ENCODE measurements at places on chromosomes 12 and 14. TPM values are rescaled to one million over a fixed set of nuclear protein-coding genes. Genes with fewer than 3 reads are reported as not detected.

The SLC6A13 gene
- total RNA-seq: not detected

The CARMIL3 gene
- 1.3 TPM for total RNA-seq

The ZBTB42 gene
- total RNA-seq: 9.4 TPM

The CCDC184 gene
- 5.6 TPM for total RNA-seq

The MYH6 gene
- not detected for total RNA-seq

The BCL11B gene
- 8.4 TPM for total RNA-seq

The RNASE9 gene
- not detected for total RNA-seq

The CFAP54 gene
- total RNA-seq: 2.6 TPM

The PTPN6 gene
- total RNA-seq: 40.4 TPM

The SMIM41 gene
- 0.78 TPM for total RNA-seq

The ACRBP gene
- 2.3 TPM for total RNA-seq

The HELB gene
- total RNA-seq: 7.0 TPM

The TUBA1C gene
- total RNA-seq: 201 TPM

The KRT82 gene
- total RNA-seq: not detected

The TMEM119 gene
- total RNA-seq: 15.9 TPM

The TMEM30B gene
- total RNA-seq: 34.0 TPM

The LMNTD1 gene
- total RNA-seq: not detected

The VTI1B gene
- 108 TPM for total RNA-seq

The RPS6KL1 gene
- total RNA-seq: 10.7 TPM

The RHOJ gene
- total RNA-seq: 20.6 TPM

The EEA1 gene
- total RNA-seq: 46.3 TPM

The PRB3 gene
- total RNA-seq: not detected

The PRKCH gene
- total RNA-seq: 90.2 TPM

The DCN gene
- total RNA-seq: 540 TPM

The AKAP5 gene
- 0.96 TPM for total RNA-seq

The C12orf43 gene
- total RNA-seq: 18.0 TPM

The RNASE1 gene
- total RNA-seq: 67.3 TPM

The AICDA gene
- total RNA-seq: not detected

The PPP1R3E gene
- 28.2 TPM for total RNA-seq

The WSCD2 gene
- 43.7 TPM for total RNA-seq

The NRXN3 gene
- 6.7 TPM for total RNA-seq

The RDH12 gene
- total RNA-seq: 0.21 TPM

The WIF1 gene
- total RNA-seq: 0.29 TPM

The MYF5 gene
- not detected for total RNA-seq

The NDRG2 gene
- total RNA-seq: 188 TPM

The PIWIL1 gene
- total RNA-seq: not detected

The GUCY2C gene
- not detected for total RNA-seq

The TUBA1B gene
- 496 TPM for total RNA-seq

The GLS2 gene
- total RNA-seq: 4.5 TPM

The MGST1 gene
- total RNA-seq: 412 TPM

The SOAT2 gene
- 0.18 TPM for total RNA-seq

The BHLHE41 gene
- 186 TPM for total RNA-seq

The TTC9 gene
- total RNA-seq: 7.0 TPM

The RPGRIP1 gene
- 0.49 TPM for total RNA-seq

The FANCM gene
- 9.9 TPM for total RNA-seq

The TSPAN8 gene
- total RNA-seq: 2.1 TPM

The PIP4P1 gene
- total RNA-seq: 36.8 TPM

The GALNT8 gene
- total RNA-seq: 0.70 TPM

The CLEC4C gene
- total RNA-seq: not detected

The CIROP gene
- total RNA-seq: not detected

The GPR65 gene
- total RNA-seq: 1.3 TPM

Data from ureter (tissue), 1 donor.